ENCODE measurements at places on chromosomes 2 and 18. TPM values are rescaled to one million over a fixed set of nuclear protein-coding genes. Genes with fewer than 3 reads are reported as not detected.

GRCh38 chr2:170953941-170954340 is 24.9 kb downstream of the GORASP2 start:
- DNase-seq: no peak

DNA sequence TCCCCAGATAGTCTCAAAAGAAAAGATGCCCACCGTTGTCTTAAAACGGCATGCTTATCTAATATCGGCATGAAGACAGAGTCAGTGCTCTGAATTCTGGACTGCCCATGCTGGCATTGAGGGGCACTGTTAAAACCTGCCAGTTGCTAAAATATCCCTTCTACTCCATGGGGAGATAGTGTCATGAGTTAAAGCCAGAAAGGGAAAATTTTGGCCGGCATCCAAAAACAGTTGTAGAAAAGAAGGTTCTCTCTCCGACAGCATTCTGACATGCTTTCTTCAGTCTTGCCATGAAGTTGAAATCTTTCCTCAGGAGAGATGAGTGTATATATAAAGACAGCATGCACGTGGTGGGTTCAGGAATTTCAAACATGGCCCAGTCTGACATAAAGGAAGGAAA is 401.3 kb upstream of the PIK3C3 start:
- no peak for DNase-seq

DNA sequence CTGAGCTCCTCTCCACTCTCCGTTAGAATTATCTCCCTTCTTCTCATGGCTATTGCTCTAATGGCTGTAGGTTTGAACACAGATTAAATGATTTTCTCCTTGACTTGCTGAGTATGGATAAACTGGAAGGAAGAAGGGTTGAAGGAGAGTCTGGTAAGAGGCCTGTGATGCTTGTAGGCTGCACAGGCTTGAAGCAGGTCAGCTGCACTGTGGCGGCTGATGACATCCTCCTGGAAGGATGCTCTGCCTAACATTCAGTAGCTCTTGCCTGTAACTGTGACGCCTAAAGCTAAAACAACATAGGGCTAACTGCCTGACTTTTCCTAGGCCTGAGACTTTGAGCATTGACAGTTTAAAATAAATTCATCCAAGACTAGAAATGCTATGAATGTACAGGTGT is 166.3 kb downstream of the MREG start:
- no peak for DNase-seq

GRCh38 chr2:127951026-127951425 is 65.3 kb upstream of the AMMECR1L start:
- no peak for DNase-seq

GRCh38 chr2:174544156-174544555 is 53.4 kb downstream of the WIPF1 start:
- no peak for DNase-seq

DNA sequence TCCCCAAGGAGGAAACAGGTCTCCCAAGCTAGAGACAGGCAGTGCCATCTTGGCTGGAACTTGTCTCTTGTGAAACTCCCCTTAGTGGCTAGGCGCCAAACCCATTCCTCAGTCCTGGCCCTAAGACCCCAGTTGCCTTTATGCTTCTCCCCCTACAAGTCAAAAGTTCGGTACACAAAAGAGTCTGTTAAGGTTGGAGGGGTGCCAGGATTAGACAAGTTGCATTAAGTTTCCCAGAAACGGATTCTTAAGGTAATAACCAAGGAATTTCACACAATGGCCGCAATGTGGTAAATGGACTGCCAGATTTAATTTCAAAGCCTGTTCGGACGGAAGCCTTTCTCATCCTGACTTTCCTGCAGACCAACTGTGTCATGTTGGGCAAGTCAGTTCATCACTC is 80.7 kb downstream of the CCBE1 start:
- no peak for DNase-seq

- no peak for DNase-seq
Measured at GRCh38 chr2:195473862-195474261, 183.2 kb upstream of the SLC39A10 start.

- no peak for DNase-seq
Measured at GRCh38 chr18:13313006-13313686, 94.6 kb downstream of the LDLRAD4 start.

- no peak for DNase-seq
Measured at GRCh38 chr2:160870729-160871465, 289.3 kb upstream of the TANK start.

Gene EHBP1
- polyA plus RNA-seq: 9.0 TPM

Gene NOSTRIN
- polyA plus RNA-seq: not detected

DNA sequence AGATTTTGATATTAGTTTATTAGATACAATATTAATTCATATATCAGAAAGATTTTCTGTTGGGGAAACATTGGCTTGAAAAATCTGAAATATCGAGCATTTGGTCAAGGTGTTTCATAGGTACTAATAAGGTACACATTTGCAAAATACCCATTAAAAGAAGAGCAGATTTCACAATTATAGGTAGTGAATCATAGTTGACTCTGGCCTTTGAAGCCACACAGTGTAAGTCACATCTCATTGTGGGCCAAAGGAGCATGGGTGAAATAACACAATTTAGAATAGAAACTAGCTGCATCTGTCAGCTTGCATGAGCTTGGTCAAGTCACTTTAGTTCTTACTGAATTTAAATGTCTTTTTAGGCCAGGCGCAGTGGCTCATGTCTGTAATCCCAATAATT is 4.9 kb downstream of the KDM3A start:
- no peak for DNase-seq

DNA sequence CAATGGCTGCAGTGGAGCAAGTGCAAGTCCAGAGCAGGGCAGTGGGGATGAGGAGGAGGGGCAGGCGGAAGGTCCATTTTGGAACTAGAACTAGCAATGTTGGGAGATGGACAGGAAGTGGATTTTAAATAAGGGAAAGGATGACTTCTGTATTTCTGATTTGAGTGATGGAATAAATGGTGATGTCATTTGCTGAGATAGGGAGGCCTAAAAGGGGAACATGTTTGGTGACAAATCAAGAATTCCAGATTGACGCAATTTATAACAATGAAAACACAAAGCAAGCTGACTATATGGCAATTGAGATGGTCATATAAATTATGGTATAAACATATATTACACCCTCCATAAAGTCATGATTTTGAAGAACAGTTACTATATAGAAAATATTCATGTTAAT is 209.3 kb downstream of the SS18 start:
- no peak for DNase-seq

GRCh38 chr2:130263606-130264005 is 65.4 kb upstream of the TUBA3E start:
- no peak for DNase-seq

DNA sequence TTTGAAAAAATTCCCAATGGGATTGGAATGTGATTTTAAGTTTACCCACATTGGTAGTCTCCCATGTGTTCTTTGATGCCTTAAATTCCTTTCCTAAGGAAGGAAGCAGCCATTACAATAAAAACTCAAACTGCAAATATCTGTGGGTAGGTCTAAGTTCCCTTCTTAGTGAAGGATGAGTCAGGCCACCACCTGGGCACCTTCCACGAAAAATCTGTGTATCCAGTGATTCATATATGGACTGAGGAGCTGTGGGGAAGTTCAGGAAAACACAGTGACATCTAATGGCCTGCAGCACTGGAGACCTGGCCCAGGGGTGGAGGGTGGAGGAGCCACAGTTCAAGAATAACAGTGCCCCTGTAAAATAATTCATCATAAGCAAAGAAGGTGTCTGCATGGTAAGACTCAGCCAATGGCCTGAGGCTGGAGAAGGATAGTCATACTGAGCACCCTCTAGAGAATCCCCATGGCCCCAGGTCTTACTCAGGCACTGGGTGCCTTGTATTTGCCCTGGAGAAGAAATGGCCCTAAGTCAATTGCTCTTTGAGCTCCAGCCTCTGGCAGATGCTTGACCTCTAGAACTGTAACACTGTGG is 248.6 kb downstream of the SP3 start:
- DNase-seq: no peak

GRCh38 chr2:118495290-118495689 is 352.2 kb downstream of the EN1 start:
- DNase-seq: no peak

GRCh38 chr18:10064267-10064666 is 150.5 kb downstream of the VAPA start:
- DNase-seq: no peak

DNA sequence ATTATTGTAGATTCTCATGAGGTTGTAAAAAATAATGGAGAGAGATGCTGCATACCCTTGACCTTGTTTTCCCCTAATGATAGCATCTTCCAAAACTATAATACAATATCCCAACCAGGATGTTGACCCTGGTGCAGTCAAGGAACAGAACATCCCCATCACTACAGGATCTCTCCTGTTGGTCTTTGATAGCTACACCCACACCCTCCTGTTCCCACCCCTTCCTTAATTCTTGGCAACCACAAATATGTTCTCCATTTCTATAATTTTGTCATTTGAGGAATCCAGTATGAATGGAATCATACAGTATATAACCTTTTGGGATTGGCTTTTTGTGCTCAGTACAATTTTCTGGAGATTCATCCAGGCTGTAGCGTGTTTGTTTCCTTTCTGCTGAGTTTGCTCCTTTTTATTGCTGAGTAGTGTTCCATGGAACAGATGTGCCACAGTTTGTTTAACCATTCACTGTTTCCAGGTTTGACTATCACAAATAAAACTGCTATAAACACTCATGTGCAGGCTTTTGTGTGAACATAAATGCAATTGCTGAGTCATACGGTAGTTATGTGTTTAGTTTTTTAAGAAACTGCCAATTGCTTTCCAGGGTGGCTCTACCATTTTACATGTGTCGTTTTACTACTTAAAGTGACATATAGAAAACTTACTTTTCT is 22.2 kb downstream of the MCFD2 start:
- no peak for DNase-seq

Gene CAVIN2
- 13.9 TPM for polyA plus RNA-seq

DNA sequence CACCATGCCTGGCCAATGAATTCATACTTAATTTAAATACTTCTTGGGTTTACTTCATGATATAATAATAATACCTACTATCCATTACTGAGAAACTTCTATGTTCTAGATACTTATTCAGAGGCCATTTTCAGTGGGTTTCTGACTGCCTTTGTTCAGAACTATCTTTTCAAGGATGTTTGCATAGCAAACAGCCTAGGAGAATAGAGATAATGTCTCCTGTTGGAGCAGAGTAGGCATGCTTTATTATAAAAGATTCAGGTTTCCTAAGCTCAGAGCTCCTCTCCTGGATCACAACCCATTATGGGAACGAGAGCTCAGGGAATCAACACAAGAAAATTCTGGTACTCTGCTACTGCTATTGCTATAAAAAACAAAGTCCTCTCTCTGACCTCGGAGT is 11.1 kb downstream of the FASTKD1 start:
- no peak for DNase-seq

Gene CNTNAP5
- polyA plus RNA-seq: not detected

DNA sequence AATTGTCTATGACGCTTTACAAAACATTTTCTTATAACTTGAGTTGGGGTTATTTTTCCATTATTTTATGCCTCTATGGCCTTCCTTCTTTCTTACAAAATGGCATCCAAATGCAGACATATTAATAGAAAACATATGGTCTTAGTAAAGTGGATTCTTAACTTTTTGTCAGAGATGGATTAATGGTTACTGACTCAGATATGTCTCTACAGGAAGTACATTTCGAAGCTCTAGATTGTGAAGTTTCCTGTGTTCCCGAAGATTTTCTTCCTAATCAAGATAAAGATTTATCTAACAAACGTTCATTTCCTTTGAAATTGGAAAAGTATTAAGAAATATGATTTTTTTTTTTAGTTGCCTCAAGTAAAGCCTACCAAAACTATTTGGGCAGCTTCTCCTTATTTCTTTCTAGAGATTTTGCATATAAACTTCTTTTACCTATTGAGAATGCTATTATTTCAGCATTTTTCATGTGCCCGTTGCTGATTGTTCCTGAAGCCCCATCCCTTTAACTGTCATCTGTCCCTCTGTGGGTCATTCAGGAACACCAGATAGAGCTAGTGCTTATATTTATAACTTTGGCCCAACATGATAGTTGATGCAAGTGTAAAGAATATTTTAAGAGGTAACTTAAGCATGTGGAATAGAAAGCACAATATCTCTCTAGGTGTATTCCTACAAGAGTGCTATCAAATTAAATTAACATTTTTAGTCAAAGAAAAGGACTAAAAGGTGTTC is 498.0 kb downstream of the CCDC85A start:
- no peak for DNase-seq

Gene DHX57
- 4.4 TPM for polyA plus RNA-seq

GRCh38 chr2:40160751-40161218 is 291.1 kb downstream of the SLC8A1 start:
- DNase-seq: no peak

Data from immature natural killer cell (primary cell).